CD4-positive, alpha-beta T cell (primary cell): ENCODE measurements at places on chromosomes 7 and 10.
A peak's percentile ranks its signal among the peaks of the same experiment; 100 is the strongest.

DNA sequence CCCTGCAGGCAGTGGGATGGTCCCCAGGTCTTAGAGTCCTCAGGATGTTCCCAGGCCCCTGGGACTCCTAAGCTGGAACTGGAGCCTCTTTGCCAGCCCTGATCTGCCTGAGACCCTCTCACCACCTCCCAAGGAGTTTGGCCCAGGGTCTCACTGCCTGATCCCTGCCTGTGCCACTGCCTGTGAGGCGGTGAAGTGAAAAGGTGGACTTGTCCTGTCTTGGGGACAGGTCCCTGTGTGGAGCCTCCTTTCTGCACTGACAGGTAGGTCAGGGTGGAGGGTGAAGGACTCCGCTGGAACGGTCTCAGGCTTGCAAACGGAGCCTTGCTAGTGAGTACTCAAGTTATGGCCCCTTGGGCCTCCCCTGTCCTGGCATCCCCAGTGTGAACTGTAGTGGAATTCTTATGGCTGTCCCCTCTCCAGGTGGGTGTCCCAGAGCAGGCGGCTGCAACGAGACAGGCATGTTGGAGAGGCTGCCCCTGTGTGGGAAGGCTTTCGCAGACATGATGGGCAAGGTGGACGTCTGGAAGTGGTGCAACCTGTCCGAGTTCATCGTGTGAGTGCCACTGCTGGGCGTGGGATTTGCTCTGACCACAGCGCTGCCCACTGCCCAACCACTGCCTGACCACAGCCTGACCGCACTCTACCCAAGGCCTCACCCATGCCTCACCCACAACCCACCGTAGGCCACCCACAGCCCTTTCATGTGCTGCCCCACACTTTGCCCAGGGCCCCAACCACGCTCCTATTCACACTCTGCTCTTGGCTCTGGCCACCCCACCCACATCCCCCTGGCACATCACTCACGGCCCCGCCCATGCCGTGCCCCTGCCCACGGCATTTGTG lies 19.5 kb downstream of the RAMP3 start:
- no peak for DNase-seq

- DNase-seq, result no peak
Measured at GRCh38 chr10:35377050-35377728, 40.9 kb downstream of the CCNY start.

- no peak for DNase-seq
Measured at GRCh38 chr7:55154096-55154495, 135.3 kb downstream of the EGFR start.

- DNase-seq, result no peak
Measured at GRCh38 chr7:149109969-149110368, 16.2 kb downstream of the ZNF425 start.

GRCh38 chr10:36788152-36788551 lies 337.2 kb upstream of the ANKRD30A start:
- no peak for DNase-seq

GRCh38 chr7:2107386-2108070 lies 125.2 kb downstream of the MAD1L1 start:
- no peak for DNase-seq

- DNase-seq, result no peak
Measured at GRCh38 chr7:66741-67140, 125.6 kb upstream of the FAM20C start.

GRCh38 chr7:97008275-97008917 lies 3.0 kb downstream of the DLX6 start:
- no peak for DNase-seq

- no peak for DNase-seq
Measured at GRCh38 chr7:80488406-80488805, 23.5 kb downstream of the GNAT3 start.

- no peak for DNase-seq
Measured at GRCh38 chr10:125213541-125214282, 53.3 kb upstream of the CTBP2 start.

- DNase-seq, result peak; percentile 11
Measured at GRCh38 chr10:101441541-101442455, 87.8 kb downstream of the BTRC start.

DNA sequence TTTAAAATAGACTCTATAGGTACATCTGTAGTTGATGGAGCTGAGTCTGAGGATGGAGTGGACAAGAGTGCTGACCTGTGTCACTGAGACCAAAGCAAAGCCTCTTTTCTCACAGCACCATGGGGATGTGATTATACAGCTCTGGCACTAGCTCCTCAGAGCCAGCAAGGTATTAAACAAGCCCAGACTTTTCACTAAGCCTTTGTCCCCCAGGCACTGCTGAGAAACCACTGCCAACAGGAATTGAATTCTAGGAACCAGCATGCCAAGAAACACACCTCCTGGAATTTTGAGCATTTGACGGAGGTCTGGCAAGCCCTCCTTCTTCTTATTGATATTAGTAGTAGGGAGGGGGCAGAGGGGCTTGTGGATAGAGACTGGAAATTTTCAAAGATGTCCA lies 147.0 kb downstream of the C1GALT1 start:
- DNase-seq, result no peak

DNA sequence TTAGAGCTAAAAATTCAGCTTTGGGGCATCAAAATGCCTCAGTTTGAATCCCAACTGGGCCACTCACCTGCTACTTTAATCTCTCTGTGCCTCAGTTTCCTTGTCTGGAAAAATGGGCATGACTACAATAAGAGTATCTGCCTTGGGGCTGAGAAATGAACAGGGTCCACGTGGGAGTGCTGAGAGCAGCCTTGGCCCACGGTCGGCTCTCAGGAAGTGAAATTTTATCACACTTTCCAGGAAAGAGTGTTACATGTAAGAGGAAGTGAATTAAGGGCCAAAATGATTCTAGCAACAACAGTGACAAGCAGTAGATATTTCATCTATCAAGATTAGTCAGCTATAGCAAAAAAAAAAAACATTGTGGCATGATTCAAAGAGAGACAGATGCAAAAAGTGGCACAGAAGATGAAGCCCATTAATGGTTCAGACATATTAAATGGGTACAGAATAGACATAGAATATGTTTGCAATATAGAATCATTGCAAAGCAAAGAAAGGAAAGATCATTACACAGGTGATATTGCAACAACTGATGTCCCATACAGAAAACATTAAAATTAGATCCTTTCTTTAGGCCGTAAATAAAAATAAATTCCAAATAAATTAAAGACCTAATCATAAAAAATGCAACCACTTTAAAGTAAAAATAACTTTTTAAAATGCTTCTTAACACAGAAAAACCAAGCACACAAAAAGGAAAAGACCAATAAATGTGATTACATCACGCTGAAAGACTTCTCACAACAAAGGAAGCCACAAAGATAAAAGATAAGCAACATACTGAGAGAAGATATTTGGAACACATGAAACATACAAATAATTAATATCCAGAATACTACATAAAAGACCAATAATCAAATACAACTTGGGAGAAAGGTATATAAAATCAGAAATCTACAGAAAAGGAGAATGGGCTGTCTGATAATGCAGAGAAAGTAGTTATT lies 4.3 kb downstream of the TMEM273 start:
- peak; percentile 37 for DNase-seq

- DNase-seq, result no peak
Measured at GRCh38 chr7:142457146-142457703, 199.4 kb upstream of the PRSS58 start.
